Naive thymus-derived CD4-positive, alpha-beta T cell (primary cell): ENCODE measurements at places on chromosomes 5 and 9. TPM values are rescaled to one million over a fixed set of nuclear protein-coding genes. Genes with fewer than 3 reads are reported as not detected.

- DNase-seq, result no peak
Observed at GRCh38 chr5:87154191-87154590, 113.5 kb upstream of the RASA1 start.

- no peak for DNase-seq
Observed at GRCh38 chr9:134708672-134709038, 67.1 kb downstream of the COL5A1 start.

- no peak for DNase-seq
Observed at GRCh38 chr5:122753500-122753899, 21.4 kb upstream of the SNX2 start.

DNA sequence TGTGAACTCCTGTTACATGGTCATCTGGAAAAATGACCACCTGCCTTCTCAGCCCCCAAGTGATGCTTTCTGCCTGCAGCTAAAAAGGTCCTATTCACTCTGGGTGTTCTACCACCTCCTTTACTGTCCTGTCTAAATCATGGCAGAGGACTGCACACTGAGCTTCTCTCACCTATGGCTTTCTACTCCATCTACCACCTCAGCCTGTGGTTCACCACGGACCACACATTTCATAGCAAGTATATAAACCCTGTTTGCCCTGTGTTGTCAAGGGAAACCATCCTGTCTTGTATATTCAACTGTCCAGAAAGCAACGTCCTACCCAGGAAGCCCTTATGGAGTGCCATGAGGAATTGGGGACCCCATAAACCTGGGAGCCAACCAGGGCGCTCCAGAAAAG lies 167.4 kb upstream of the ITGA1 start:
- DNase-seq, result no peak

- no peak for DNase-seq
Observed at GRCh38 chr9:136763649-136764035, 676 bp downstream of the LCN15 start.

DNA sequence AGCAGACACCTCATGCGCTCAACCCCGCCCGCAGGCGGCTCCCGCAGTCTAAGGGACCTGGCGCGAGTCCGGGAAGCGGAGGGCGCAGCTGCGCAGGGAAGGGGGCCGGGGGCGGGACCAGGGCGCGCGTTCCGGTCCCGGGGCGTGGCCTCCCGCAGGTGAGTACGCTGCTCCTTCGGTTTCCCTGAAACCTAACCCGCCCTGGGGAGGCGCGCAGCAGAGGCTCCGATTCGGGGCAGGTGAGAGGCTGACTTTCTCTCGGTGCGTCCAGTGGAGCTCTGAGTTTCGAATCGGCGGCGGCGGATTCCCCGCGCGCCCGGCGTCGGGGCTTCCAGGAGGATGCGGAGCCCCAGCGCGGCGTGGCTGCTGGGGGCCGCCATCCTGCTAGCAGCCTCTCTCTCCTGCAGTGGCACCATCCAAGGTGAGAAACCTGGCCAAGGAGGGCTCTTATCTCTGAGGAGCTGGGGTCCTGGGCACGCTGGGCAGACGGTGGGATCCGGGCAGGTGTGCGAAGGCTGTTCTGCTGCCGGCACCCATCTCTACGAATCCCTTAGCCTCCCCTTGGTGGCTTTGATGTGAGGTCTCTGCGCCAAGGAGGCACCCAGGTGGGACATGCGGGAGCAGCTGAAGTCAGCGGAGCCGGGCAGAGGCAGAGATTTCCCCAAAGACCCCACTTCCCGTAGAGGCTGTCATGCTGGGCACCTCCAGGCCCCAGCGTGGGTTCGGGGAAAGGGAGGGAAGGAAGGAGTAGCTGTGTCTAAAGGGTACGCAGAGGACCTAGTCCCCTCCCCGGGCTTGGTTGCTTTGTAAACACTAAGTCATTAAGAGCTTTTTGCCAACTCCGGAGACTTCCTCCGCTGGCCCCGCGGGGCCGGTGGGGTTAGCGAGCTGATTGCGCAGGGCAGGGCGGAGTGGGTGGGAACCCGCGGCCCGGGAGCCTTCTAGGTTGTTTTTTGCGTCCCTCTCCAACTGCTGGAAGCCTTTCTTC lies at the start of gene F2RL1:
Gene F2RL1, plus strand, starts transcription at position 187 of the 988 bp plus-strand sequence. Its CDS starts 153 bp downstream, at position 340.
- DNase-seq, result peak; percentile 37

DNA sequence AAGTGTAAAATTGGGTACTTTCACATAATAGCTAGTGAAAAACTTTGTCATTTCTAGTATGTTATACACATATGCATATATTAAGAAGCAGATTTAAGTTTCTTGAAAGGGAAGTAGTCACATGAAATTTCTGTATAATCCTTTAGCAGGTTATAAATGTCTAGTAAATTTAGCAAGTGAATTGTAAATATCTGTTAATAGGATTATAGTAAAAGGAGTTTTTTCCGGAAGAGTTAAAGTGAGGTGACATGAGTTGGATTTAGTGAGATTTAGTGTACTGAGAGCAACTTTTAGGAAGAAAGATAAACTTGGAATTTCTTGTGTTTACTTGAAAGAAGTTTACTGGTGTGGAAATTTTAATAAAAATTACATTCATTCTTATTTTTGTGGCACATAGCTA lies 38.4 kb downstream of the SPIN1 start:
- DNase-seq, result no peak

- no peak for DNase-seq
Observed at GRCh38 chr9:38690574-38690973, 29.4 kb downstream of the FAM240B start.

- DNase-seq, result no peak
Observed at GRCh38 chr9:70873506-70873905, 247.9 kb downstream of the TRPM3 start.

GRCh38 chr5:101673120-101673519 lies 623.0 kb downstream of the SLCO4C1 start:
- DNase-seq, result no peak

DNA sequence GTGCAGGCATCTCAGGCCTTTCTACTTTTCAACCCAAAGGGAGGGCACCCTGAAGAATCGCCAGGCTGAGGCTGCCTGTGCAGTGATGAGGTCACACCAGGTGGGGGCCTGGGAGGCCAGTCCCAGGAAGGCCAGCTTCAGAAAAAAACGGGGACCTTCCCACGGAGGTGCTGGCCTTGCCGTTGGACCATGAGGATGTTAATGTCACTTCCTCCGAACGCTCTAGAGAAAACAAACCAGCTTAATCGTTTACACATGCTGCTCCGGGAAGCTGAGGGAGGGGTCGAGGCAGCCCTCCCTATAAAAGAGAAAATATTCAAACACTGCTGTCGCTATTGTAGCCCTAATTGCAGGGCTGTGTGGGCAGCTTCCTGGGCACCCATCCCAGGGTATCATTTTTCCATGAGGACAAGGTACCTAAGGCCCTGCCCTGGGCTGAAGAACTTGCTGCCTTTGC lies 27.0 kb downstream of the PTGES start:
- DNase-seq, result no peak

GRCh38 chr9:37251452-37251851 lies 131.1 kb downstream of the ZCCHC7 start:
- DNase-seq, result no peak

GRCh38 chr5:156482818-156483217 lies 155.9 kb downstream of the SGCD start:
- no peak for DNase-seq

DNA sequence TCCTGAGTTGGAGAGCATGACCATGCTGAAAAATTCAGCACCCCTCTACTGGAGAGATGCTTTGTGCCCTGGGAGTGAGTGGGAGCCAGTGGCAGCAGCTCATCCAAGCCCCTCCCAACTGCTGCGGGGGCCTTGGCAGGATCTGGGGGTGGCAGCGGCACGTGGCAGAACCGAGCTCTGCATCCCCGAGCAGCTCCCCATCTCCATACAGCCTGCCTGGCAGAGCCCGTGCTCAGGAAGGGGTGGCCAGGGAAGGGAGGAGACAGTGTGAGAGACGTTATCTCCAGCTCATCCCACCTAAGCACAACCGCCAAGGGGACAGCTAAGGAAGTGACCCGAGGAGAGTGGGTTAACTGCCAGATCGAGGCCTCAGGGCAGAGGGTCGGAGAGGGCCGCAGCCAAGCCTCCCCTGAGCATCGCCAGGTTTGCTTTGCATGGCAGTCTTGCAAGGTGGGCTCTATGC lies 17.2 kb upstream of the DPM2 start:
- no peak for DNase-seq

DNA sequence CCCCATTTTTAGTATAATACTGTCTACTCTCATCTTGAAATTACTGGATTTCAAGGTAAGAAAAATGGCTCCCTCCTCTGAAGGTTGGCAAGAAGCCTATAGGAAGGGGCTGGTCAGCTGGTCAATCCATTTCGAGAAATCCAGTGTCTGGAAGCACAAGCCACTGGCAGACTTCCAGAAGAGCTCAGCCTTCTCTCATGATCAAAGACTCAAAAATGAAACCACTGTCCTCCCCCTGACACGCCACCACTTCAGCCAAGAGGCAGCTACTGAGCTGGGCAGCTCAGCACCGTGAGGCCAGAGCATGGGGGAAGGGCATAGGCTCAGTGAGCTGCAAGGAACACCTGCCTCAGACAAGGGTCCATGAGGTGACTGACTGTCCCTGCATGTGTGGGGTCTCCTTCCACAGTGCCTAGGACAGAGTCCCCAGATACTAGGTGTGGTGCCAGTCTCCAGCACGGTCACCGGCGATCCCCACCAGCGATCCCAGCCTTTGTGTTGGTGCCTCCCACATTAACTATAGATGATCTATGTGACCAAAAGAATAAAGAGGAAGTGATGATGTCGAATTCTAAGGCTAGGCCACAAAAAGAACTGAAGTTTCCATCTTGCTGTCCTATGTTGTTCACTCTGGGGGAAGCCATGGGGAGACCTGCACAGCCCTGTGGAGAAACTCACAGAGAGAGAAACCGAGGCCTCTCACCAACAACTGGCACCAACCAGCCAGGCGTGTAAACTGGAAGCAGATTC lies 100.1 kb upstream of the LRRTM2 start:
- DNase-seq, result no peak

DNA sequence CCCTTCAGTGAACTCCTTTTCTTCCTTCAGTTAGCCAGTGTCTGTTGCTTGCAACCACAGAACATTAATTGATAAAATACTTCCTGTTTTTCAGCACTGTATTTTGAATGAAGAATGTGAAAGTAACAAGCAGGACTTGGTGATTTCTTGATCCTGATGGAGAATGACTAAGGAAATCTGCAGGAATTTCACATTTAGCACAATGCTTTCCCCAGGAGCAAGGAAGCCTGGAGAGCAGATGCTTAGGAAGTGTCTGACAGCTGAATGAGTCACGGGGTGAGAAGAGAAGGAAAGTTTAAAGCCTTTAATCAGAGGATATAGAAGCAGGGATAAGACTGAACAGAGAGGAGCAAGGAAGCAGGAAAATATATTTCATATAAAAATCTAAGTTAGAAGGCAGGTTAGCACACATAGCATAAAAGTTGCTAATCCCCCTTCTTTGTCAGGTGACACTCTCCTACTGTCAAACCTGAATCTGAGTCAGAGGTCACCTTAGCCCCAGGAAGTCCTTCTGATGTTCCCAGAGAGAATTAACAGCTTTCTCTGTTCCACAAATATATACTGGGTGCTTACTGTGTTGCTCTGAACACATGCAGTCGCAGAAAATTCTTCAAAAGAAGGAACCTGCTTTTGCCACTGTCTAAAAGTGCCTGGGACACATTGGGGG lies 59.7 kb downstream of the GNA14 start:
- no peak for DNase-seq

DNA sequence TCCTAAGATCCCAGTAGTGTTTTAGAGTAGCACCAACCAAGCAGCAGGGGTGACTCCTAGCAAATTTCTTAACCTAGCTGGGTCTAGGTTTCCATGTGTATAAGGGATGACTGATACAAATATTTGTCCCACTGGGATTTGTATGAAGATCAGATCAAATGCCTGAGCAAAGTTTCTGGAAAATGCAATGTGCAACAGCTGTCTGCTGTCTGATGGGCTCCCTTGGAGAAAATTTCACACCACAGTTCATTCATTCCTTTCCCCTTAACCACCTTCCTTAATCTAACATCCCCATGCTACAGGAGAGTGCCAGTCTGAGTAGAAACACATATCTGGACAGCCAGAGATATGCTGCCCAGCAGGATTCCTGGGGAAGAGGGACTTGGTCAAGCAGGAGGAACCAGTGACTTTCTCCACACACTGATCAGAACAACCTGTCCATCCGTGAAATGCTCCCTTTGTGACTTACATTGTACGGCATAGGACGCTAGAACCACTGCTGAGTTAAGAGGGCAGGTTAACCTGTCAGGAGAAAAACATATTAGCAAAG lies 53.3 kb downstream of the PTPN3 start:
- DNase-seq, result no peak

- DNase-seq, result no peak
Observed at GRCh38 chr9:134720136-134720753, 78.6 kb downstream of the COL5A1 start.

GRCh38 chr5:68698025-68698940 lies 395.5 kb upstream of the SLC30A5 start:
- DNase-seq, result no peak

- DNase-seq, result no peak
Observed at GRCh38 chr9:125889112-125889475, 141.9 kb downstream of the PBX3 start.

- no peak for DNase-seq
Observed at GRCh38 chr9:69499407-69499806, 172.8 kb downstream of the APBA1 start.

GRCh38 chr9:106035806-106036205 lies 341.5 kb downstream of the TMEM38B start:
- no peak for DNase-seq

GRCh38 chr9:34331196-34331595 lies 1.8 kb downstream of the NUDT2 start:
- no peak for DNase-seq

DNA sequence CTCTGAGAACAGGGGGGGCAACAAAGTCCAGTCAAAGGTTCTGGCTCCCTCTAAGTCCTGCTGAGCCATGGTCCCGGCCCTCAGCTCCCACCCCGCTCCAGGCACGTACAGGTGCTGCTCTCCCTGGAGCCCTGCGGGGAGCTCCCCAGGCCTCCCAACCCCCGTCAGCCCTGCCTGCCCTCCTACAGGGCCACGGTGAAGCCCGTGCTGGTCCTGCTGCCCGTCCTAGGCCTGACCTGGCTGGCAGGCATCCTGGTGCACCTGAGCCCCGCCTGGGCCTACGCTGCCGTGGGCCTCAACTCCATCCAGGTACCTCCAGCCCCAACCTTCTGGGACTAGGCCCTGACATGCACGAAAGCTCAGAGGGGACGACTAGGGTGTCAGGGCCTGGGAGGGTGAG lies 20.1 kb downstream of the ADGRD2 start:
- no peak for DNase-seq

DNA sequence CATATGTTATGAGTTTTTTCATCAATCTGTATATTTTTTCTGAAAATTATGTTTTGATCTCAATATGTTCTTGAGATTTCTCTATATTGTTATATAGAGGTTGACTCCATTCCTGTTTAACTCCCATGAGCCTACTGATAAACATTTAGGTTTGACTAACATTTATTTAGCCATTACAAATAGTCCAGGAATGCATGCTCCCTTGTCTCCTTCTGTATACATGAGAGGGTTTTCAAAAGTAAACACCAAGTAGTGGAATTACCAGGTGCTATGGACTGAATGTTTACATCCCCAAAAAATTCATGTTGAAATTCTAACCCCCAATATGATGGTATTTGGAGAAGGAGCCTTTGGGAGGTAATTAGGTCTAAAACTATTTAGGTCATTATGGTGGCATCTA lies 3.5 kb upstream of the OR5C1 start:
- DNase-seq, result no peak

The PROP1 gene
- not detected for polyA plus RNA-seq

The RNF183 gene
- polyA plus RNA-seq, result not detected

The TERT gene
- polyA plus RNA-seq, result not detected

The ADAMTSL2 gene
- polyA plus RNA-seq, result 0.16 TPM

The UBE2QL1 gene
- not detected for polyA plus RNA-seq

The SLC6A3 gene
- not detected for polyA plus RNA-seq

The TRAF2 gene
- 29.1 TPM for polyA plus RNA-seq

The LURAP1L gene
- not detected for polyA plus RNA-seq

The ZFYVE16 gene
- 4.5 TPM for polyA plus RNA-seq

The PFN3 gene
- not detected for polyA plus RNA-seq

The PLPP7 gene
- polyA plus RNA-seq, result 0.71 TPM

The GZMA gene
- polyA plus RNA-seq, result 4.5 TPM
